ENCODE measurements at places on chromosomes 3 and 15.
A peak's percentile ranks its signal among the peaks of the same experiment; 100 is the strongest.

DNA sequence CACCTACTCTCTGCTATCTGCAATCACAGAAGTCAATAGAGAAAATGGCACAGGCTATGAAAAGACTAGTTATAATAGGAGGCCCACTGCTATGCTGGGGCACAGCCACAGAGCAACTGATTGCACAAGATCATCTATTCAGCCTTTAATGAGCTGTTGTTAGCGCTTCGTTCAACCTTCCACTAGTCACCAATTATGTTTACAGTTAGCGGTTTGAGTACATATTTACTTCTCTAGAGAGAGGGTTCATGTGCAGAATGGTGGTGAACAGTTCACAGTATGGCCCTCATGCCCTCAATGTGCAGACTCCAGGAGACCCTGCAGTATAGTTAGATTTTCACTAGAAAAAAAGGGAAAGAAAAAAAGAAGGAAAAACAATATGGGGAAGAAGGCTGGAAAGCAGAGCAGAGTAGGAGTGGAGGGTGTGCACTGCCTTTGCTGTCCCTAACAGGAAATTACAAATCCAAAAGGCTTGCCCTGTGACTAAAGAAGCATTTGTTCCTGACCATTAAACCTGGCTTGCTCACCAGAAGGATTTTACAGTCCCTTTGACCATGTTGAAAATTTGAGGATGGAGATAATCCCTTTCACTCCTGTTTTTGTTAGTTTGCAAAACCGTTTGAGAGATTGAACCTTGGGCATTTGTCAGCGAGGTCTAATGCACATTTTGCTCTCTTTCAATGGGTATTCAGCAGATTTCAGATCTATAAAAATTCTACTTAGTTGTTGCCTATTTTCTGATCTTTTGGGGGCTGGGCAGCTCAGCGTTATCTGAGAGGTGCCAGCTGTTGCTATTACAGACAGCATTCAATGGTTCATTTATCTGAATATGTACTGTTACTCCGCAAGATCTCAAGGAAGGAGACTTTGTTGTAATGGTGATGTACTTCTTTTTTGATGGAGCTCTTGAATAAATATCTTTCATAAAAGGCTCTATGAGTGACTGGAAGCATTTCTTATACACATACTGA lies 296.1 kb downstream of the LSAMP start:
- DNase-seq = no peak

DNA sequence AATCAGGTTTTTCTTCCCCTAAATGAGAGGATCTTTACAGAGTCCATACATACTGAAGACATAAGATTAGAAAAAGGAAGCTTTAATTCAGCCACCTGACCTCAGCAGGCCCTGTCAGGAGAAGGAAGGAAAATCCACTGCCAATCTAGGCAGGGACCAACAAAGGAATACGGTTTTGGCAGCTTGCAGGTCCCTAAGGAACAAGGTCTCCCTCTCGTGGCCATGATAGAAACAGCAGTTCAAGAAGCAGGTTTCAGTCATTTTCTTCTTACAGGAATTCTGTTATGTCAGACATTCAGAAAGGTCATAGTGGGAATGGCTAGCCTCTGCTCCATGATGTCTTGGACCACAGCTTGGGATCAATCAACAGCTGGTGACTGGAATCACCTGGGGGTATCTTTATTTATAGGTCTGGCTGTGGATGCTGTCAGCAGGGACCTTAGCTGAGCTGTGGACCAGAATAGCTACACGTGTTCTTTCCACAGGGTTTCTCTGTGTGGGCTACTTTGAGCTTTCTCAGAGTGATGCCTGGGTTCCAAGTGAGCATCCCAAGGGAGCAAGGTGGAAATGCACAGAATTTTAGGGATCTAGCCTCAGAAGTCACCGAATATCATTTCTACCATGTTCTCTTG lies 9.4 kb upstream of the CMSS1 start:
- no peak for DNase-seq

GRCh38 chr3:60070366-60070765 lies 1020.5 kb upstream of the CFAP20DC start:
- no peak for DNase-seq

- peak; percentile 51 for DNase-seq
These were observed 59.8 kb downstream of the WDR76 start for GRCh38 chr15:43886558-43886957.

- no peak for DNase-seq
These were observed 179.9 kb upstream of the THBS1 start for GRCh38 chr15:39400821-39401550.

- no peak for DNase-seq
These were observed 672 bp downstream of the NEDD4 start for GRCh38 chr15:55992769-55993110.

GRCh38 chr3:52190294-52191074 lies 7.5 kb upstream of the ALAS1 start:
- DNase-seq = no peak

DNA sequence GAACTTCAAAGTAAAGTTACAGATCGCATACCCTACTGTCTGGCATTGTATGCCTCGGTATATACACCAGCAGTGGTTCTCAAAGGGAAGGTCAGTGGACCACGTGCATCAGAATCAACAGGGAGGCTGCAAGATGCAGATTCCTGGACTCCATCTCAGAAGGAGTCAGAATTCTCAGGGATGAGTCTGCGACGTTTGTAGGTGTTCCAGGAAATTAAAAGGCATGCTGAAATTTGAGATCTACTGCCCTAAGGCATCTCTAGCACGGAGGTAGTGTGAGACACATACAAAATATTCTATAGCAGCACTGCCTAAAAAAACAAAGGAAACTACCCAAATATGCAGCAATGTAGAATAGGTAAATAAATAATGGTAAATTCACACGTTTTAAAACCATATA lies 136.8 kb upstream of the BNIP2 start:
- no peak for DNase-seq

GRCh38 chr3:28328188-28329151 lies 20.1 kb upstream of the ZCWPW2 start:
- DNase-seq = no peak

DNA sequence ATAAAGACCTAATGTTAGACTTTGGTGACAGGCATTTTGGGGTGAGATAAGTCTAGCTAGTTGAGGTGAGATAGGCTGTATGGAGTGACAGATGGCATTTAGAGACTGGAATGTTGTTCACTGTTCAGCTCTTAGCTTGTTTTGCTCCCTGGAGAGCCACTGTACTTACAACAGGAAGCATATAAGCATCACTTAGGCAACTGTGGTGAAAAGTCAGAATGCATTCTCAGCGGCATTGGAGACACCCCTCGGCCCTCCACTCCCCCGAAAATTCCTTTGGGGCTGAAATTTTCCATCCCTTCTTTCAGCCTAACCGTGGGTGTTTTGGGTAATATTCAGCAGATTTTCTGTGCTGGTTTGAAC lies 73.4 kb downstream of the SLCO3A1 start:
- no peak for DNase-seq

GRCh38 chr15:61729646-61730045 lies 330.6 kb downstream of the VPS13C start:
- no peak for DNase-seq

DNA sequence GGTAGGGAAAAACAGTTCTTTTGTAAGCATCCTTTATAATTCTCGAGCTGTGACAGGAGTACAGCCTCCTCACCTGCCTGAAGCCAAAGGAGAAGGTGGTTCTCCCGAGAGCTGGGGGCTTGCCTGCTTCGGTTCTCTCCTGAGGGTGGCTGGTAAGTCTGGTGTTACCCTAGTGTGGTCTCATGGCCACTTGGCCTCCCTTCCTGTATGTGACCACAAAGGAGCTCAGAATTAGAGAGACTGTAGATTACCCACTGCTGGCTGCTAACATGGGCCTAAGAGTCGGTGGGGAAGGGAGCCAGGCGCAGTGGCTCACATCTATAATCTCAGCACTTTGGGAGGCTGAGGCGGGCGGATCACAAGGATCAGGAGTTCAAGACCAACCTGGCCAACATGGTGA lies 12.6 kb downstream of the PDHB start:
- DNase-seq = no peak

All from mesenteric fat pad (tissue), 1 donor.